ENCODE measurements at places on chromosomes 5 and 9.

GRCh38 chr5:110017854-110018253 lies 328.1 kb downstream of the MAN2A1 start:
- no peak for DNase-seq

GRCh38 chr5:133332439-133333024 lies 279.8 kb downstream of the FSTL4 start:
- DNase-seq, result no peak

DNA sequence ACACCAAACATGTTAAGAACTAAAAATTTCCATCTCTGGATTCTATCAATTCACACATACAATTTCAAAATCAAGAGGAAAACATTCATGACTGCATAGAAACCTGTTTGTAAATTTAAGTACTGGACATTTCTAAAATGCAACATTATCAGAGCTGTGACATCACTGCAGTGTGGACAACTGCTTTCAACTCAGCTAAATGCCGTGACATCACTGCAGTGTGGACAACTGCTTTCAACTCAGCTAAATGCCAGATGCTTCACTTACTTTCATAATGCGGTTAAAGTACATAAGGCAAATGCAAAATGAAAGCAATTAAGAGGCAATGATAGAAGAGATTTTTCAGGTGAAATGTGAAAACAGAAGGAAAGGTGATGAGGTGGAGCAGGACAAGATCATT lies 161.5 kb downstream of the ARL15 start:
- DNase-seq, result no peak

DNA sequence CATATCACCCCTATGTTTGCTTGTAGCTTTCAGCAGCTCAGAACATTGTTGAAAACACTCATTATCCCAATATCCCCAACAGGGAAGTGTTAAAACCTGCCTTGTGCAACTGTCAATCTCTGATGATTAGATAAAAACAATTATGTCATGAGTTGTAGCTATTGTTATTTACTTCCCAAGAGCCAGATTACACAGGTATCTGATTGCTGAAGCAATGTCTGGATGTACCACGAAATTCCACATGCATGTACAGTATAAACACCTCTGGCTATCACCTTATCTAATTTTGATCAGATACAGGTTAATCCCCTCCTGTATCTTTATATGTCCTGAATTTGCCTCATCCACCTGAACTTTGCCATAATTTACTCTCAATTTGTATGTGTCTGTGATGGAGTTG lies 38.7 kb downstream of the TMC1 start:
- no peak for DNase-seq

DNA sequence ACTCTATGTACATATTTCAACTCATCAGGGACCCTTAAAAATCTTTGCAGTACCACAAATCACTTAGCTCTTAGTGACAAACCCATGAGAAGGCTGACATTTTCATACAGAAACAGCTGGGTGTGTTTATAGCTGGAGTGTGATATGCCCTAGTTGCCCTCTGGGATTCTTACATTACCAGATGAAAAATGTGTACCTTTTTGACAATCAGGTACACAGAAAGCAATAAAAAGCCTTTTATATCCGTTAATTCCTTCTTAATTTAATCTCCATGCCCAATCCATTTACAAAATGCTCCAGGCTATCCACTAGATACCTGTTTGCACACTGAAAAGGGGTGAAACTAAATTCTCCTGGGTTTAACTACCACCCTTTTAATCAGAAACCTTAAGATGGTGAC lies 222.9 kb downstream of the KIAA0825 start:
- DNase-seq, result no peak

DNA sequence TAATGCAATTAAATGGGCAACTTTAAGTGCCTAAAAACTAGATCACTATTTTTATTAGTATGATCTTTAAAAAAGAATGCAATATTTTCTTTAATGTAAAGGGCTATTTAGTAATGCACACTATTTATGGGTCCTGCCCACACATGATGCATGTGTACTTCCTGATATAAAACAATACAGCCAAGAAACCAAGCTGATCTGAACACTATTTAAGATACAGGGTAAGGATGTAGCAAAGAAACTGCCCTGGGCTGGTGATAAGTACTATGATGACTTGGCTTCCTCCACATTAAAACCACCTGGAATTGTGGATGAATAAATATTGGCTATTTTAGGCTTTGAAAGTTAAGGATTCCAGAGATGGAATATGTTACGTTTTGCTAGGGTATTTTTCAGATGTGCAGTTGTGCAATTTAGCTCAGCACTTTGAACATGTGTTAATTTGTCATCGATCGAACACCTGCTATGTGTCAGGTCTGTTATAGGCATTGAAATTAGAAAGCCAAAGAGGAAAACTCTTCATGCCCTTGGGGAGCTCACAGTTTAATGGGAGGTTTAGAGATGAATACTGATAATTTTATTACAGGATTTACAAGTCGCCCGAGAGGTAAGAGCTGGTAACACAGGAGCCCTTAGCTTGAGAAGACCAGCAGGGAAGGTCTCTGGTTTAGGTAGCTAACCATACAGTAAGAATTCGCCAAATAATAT lies 276.7 kb downstream of the PLK2 start:
- no peak for DNase-seq

DNA sequence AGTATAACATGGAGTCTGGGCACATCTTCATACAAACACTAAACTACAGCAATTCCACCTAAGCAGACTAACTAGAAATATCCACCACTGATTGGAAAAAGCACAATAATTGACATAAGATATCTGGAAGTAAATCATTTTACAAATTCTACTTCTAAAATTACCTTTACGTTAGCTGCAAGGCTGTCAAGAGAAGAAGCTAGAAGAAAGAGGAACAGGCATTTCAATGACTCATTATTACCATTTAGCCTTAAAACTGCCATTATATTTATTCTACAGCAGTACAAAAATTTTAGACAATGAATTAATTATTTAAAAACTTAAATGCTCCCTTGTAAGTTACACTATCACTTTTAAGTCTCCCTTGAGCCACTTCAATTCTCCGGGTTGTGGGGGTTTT lies 43.4 kb upstream of the PLPP6 start:
- DNase-seq, result no peak

DNA sequence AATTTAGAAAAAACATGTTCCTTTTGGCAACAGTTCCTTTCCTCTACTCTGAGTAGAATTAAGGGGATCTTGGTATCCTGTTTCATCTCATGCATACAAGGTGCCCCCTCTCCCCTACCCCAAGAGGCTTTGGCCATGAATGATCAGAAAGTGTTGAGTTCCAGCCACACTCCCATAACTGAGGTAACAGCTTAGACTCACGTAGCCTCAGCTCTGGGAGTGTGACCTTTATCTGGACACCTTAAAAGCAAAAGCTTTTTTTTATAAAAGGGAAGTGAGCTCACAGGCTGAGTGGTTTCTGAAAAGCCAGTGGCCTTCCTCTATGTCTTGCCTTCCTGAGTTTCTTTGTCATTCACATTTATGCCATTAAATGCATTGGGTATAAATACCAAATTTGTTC lies 900 bp upstream of the HAVCR2 start:
- DNase-seq, result no peak

- DNase-seq, result no peak
These were observed 213.3 kb upstream of the TUSC1 start for GRCh38 chr9:25891527-25891926.

- DNase-seq, result peak; percentile 39
These were observed 30.4 kb downstream of the DUSP1 start for GRCh38 chr5:172740428-172741205.

GRCh38 chr5:138241688-138242571 lies 28.8 kb upstream of the CDC23 start:
- no peak for DNase-seq

DNA sequence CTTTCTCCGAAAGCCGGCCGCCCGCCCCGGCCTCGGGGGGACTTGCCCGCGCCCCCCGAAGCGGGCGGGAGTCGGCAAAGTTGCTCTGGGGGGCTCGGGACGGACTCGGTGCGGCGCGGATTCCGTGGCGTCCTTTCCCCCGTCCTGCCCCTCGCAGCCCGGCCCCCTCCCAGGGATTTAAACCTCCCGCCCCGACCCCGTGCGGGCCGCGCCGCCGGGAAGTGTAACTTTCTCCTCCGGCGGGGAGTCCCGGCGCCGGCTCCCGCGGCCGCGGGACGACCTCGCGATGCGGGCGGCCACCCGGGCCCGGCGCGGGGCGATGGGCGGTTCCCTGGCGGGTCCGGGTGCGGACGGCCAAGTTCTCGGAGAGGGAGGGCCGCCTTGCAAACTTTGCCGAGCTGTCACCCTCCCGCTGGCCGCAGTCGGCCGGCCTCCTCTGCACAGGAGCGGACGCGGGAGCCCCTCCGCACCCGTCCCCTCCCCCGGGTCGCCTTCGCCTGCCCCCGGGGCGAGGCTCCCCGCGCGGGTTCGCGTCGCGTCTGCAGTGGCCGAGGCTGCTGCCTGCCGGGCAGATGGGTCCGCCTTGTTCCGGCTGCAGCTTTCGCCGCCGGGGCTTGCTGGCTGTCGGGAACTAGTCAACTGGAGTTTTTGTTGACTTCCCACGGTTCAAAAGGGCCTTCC lies 732 bp downstream of the PBX3 start:
- no peak for DNase-seq

DNA sequence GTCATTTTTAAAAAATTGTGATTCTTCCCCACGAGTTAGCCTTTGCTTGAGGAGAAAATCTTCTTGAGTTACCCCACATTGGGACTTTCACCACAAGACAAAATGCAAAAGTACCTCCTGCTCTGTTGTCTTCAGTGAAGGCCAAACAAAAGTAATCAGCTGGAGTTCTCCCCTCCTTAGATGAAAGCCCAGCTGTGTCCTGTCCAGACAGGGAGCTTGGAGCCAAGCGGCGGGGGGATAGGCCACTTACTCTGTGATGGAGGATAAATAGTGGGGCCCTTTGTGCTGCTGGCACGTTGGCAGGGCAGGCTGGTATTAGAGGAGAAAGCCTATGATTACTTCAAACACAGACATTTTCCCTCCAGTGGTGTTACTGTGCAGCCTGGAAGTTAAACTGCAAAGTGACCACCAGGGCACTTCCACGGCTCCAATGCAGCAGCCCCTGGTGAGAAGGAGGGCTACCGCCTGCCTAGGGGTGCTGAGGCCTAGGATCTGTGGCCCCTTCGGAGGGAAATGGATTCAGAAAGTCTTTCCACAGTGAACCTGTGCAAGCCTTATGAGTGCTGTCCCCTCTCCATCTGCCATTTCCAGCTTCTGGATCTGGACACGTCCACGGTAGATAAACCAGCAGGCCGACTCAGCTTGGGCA lies 155.0 kb downstream of the TMEM167A start:
- DNase-seq, result no peak

DNA sequence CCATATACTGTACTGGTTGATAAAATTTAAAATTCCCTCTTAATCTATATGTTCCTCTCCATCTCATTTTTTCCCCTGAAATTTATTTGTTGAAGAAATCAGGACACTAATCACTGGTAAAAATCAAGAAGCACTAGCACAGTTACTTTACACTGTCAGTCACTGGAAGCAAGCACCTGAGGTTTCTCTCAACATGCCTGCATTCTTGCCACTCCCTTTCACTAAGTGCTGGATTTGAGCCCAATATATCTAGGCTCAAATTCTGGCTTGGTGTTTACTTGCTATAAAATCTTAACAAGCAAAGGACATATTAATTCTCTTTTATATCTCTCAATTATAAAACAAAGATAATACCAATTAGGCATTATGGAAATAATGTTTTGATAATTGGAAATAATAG lies 58.6 kb downstream of the DIAPH1 start:
- peak; percentile 81 for DNase-seq

DNA sequence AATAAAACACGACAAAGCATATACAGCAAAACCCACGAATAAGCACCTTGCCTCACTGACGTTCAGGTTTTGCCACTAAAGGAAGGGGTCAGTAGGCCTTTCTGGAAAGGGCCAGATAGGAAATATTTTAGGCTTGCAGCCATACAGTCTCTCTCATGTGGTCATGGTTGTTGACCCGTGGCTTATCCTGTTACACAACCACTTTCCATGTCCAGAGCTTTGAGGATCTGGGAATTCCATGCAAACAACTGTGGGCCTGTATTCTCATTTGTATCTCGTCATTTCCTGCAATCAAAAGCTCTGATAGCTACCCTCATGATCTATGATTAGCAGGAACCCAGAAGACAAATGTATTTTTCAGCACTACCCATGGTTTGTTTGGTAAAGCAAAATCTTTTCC lies 108.3 kb downstream of the DRD1 start:
- no peak for DNase-seq

DNA sequence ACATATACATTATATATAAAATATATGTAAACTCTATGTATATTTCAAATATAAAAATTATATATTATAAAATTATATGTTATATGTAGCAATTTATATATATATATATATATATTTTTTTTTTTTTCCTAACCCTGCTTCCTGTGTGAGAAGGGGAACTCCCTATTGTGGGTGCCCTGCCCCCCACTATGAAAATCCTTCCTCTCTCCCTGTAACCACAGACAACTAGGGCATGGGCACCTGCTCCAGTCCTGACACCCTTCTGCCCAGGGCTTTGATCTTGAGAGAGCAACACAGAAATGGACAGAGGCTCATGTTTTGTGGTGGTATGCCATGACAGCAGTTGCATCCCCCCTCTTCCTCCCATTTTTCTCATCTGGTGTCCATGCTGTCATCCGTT lies 148.7 kb upstream of the IL12B start:
- DNase-seq, result no peak

DNA sequence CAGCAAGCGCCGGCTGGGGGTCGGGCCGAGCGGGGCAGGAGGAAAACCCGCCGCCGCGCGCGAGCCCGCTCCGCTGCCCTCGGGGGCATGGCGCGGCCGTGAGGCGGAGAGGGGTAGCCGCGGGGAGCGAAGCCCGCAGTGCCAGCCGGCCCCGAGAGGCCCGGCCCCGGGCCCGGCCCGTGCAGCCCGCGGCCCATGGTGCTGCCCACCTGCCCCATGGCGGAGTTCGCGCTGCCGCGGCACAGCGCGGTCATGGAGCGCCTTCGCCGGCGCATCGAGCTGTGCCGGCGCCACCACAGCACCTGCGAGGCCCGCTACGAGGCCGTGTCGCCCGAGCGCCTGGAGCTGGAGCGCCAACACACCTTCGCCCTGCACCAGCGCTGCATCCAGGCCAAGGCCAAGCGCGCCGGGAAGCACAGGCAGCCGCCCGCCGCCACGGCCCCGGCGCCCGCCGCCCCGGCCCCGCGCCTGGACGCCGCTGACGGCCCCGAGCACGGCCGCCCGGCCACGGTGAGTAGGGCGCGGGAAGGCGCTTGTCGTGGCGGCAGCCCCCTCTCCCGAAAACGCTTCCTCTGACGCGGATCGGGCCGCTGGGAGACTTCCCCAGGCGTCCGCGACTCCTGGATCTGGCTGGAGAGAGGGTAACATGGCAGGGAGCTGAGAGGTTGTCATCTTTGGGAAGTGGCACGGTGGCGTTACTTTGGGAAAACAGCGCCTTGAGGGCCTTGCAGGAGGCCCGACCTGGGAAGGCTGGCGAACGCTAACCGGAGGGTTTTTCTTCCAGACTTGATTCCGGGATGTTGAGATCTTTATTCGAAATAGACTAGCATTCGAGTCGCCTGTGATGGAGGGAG lies 523 bp downstream of the MAML1 start:
- DNase-seq, result no peak

GRCh38 chr5:33628796-33629195 lies 188.0 kb downstream of the TARS1 start:
- DNase-seq, result no peak

DNA sequence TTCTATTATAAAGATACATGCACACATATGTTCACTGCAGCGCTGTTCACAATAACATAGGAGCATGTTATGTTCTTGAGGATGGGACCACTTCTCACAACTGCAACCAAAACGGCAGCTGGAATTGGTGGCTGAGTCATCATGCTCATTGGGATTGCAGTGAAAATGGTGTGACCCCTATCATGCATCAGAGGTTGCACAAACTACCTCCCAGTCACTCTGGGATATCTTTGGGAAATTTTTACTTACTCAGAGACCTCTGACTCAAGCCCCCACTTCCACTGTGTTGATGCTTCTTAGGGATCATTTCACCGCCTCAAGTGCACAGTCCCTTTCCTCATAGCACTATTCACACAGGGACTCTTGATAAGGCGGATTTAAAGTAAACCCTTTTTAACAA lies 474.1 kb downstream of the BNC2 start:
- no peak for DNase-seq
